ENCODE measurements at places on chromosomes 13 and 19.
A peak's percentile ranks its signal among the peaks of the same experiment; 100 is the strongest.

GRCh38 chr13:90933097-90933826 lies 414.2 kb upstream of the MIR17HG start:
- DNase-seq = no peak

GRCh38 chr19:33468361-33469170 lies 53.0 kb downstream of the PEPD start:
- no peak for DNase-seq

GRCh38 chr19:20470345-20471135 lies 95.0 kb downstream of the ZNF737 start:
- DNase-seq = no peak

GRCh38 chr19:38831142-38831605 lies 420 bp downstream of the ECH1 start:
- DNase-seq = no peak

DNA sequence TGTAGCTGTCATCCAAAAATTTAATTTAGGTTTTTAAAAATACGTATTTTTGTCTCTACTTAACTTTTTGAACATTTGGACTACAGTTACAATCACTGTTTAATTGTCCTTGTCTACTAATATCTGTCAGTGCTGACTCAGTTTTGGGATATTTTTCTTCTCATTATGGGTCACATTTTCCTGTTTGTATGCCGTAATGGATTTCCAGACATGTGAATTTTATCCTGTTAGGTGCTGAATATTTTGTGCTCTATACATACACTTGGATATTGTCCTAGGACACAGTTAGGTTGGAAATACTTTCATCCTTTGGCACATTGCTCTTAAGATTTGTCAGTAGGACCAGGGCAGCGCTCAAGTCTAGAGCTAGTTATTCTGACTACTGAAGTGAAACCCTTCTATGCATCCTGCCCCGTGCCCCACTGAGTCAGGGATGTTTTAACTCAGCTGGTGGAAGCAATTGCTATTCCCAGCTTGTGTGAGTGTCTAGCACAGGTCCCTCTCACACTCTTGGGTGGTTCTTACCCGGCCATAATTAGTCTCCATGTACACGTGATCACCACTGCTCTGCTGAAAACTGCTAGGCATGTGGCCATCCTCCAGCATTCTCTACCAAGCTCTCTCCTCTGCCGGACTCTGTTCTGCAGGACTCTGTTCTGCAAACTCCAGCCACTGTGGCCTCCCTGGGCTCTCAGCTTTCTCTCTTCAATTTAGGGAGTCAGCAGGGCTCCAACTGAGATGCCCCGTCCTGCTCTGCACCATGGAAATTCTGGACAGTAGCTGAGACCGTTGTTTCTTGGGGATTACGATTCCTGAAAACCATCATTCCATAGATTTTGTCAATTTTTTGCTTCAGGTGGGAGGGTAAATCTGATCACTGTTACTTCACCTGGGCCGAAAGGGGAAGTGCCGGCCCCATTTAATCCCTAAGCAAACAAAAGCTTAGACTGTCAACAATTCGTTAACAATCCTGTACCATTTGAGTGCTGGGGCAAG lies 11.1 kb downstream of the PROZ start:
- no peak for DNase-seq

- DNase-seq = no peak
Measured at GRCh38 chr19:5307655-5308054, 33.0 kb downstream of the PTPRS start.

DNA sequence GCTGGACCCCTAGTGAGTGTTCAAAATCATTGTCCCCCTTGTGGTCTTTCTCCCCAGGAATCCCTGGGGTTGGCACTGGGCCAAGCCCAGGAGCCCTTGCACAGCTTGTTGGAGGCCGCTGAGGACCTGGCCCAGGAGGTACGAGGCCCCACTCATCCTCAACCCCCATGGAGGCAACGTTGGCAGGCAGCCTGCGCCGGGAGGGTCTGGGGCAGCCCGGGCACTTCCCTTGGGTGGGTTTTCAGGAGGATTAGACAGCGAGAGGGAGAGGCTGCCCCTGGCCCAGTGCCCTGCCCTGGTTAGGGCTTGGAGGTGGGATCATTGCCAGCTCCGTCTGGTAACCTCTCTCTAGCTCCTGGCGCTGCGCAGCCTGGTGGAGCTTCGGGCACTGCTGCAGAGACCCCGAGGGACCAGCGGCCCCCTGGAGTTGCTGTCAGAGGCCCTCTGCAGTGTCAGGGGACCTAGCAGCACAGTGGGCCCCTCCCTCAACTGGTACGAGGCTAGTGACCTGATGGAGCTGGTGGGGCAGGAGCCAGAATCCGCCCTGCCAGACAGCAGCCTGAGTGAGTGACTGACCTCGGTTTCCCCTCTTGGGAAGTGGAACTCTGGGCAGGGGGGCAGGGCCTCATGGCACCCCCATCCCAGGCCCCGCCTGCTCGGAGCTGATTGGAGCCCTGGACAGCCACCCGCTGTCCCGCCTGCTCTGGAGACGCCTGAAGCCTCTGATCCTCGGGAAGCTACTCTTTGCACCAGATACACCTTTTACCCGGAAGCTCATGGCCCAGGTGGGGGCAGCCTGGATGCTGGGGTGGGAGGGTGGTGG lies 3.0 kb downstream of the ABCA7 start:
- DNase-seq = no peak

DNA sequence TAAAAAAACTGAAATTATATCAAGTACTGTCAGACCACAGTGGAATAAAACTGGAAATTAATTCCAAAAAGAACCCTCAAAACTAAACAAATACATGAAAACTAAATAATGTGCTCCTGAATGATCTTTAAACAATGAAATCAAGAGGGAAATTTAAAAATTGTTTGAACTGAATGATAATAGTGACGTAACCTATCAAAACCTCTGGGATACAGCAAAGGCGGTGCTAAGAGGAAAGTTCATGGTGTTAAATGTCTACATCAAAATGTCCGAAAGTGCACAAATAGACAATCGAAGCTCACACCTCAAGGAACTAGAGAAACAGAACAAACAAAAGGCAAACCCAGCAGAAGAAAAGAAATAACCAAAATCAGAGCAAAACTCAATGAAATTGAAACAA lies 70.8 kb upstream of the TUBA3C start:
- no peak for DNase-seq

GRCh38 chr19:41706741-41707501 lies 1.5 kb upstream of the CEACAM5 start:
- peak; percentile 4 for DNase-seq

DNA sequence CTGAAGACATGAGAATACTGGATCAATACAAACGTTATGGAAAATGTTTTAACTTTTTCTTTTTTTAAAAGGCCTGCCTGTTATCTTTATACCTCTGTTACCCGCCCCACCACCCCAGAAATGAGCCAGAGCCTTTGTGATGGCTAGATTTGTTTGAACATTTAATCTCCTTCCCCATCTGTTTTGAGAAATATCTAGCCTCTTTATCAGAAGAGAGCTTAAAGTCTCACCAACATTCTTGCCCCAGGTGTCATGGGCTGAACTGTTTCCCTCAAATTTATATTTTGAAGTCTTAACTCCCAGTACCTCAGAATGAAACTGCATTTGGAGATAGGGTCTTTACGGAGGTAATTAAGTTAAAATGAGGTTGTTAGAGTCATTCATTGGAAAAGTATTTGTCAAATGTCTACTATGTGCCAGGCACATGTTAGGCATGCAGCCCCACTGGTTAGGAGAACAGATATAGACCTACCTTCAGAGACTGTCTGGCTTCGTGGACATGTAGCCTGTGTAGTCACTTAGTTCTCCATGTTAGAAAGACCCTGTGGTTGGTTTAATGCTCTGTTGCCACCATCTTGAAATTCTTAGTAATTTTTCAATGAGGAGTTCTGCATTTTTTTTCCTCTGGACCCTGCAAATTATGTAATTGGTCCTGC lies 6.3 kb upstream of the RB1 start:
- DNase-seq = no peak

GRCh38 chr13:74768521-74769085 lies 634.4 kb upstream of the KLF12 start:
- DNase-seq = no peak

- DNase-seq = no peak
Measured at GRCh38 chr19:43984687-43985000, 656 bp downstream of the ZNF155 start.

GRCh38 chr13:107901996-107902562 lies 313.3 kb downstream of the LIG4 start:
- no peak for DNase-seq

- DNase-seq = no peak
Measured at GRCh38 chr13:32443111-32443510, 15.2 kb upstream of the N4BP2L1 start.

- no peak for DNase-seq
Measured at GRCh38 chr19:32543115-32543900, 37.7 kb upstream of the PDCD5 start.

DNA sequence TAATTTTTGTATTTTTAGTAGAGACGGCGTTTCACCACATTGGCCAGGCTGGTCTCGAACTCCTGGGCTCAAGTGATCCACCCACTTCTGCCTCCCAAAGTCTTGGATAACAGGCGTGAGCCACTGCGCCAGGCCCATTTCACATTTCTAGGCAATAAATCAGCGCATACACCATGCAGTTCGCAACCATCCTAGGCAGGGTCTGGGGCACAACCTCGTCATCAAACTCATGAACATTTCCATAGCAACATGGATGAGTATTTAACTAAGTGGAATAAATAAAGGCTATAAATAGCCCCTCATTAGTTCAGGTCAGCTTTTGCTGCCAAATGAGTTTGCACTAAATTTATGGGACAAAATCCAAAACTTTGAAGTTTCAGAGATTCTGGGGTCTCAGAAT lies 8.2 kb downstream of the MEIS3 start:
- DNase-seq = no peak

- no peak for DNase-seq
Measured at GRCh38 chr13:32121316-32121715, 89.7 kb downstream of the FRY start.

GRCh38 chr13:85654227-85654626 lies 145.0 kb downstream of the SLITRK6 start:
- no peak for DNase-seq

DNA sequence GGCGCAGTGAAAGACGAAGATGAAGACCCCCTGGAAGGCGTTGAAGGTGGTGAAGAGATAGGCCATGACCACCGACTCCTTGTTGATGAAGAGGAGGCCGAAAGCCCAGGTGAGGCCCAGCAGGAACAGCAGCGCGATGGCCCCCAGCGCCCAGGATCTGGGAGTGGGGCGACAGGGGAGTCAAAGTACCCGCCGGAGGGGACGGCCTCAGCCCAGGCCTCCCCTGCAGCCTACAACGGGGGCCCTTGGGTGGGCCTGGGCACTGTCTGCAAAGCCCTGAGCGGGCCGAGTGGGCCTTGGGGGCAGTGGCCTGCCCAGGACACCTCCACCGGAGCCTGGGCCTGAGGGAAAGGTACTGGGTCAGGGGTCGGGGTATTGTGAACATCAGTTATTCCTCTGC lies 19.0 kb upstream of the ASF1B start:
- DNase-seq = no peak

DNA sequence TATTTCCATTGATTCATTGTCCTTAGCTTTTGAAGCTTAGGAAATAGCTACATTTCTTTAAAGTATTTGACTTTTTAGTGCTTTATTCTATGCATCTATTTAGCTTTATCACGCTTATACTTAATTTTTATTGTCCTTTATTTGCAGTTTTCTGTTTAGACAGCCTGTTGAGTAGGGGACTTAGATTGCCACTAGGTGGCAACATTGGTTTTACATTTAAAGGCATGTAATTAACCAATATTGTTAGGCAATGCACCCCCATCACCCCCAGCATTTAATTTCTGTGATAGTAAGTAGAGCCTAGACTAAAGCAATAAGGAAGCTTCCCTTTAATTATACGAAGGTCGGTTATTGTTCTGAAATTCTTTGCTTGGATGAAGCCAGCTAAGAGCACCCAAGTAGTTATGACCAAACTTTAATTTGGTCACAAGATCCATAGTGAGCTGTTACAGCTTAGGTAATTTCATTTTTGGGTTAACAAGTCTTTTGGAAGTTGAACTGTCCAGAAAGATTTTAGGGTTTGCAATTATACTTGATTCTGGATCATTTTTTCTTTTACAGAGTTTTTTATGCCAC lies 36.5 kb downstream of the B3GLCT start:
- DNase-seq = no peak

DNA sequence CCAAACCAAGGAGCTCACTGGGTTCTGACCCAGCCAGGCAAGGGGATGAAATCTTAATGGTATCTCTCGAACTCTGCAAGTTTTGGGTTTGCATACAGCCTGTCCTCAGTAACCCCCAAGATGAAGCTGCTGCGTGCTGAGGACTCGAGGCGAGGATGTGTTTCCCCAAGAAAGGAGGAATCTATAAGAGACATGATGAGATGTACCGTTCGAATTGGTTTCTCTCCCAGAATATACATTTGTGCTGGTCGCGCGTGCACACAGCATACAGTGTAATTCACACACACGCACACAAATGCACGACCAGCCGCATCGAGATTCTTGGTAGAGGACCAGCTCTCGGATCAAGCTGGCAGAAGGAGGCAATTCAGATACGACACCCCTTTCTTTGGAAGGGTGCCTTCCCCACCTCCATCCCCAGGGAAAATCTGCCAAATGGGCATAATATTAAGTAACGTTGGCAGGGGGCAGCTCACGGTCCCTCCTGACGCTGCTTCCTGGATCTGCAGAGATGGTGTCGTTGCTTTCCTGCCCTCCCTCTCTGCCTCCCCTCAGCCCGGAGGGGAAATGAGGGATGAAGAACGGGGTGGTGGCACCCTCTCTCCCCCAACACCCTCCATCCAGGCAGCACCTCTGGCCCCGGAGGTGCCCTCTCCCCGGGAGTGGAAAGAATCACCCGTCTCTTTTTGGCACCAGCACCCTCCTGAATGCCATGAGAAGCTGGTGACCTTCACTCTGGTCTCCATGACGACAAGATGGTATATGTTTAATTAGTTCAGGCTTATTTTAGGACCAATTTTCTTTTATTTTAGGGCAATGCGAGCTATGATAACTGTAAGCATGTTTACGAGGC lies 310.2 kb downstream of the ZNF536 start:
- DNase-seq = no peak

GRCh38 chr19:33840783-33841182 lies 44.1 kb downstream of the KCTD15 start:
- no peak for DNase-seq

DNA sequence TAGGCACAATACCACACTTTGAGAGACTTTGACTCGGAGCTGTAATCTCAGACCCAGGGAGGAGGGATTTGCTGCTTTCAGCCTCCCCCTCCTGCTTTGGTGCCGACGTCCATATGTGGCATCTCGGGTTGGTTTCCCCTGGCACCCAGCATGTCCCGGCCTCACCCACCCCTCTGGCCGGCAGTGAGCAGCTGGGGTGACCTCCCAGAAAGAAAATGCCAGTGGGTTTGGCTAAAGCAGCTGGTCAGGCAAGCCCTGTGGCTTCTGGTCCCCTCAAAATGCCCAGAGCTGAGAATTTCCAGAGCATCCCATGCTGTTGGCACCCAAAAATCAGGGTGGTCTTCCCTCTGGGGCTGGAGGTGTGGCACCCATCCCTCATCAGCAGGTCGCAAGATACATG lies 34.1 kb downstream of the INSR start:
- no peak for DNase-seq
